ENCODE measurements at places on chromosomes 3 and 15.

GRCh38 chr3:194824701-194825111 is 139.0 kb downstream of the FAM43A start:
- no peak for DNase-seq

DNA sequence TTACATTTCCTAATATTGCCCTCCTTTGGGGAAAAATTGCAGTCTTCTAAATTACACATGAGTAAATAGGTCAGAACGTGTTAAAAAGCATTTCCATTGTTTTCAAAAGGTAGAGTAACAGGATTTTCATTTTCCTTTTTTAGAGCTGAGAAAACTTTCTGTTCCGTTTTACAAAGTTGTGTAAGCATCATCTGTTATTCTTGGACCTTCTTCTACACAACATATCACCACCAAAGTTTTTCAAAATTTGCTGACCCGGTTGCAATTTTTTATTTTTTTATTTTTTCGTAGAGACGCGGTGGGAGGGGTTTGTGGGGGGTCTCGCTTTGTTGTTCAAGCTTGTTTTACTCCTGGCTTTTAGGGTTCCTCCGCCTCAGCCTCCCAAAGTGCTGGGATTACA is 1.1 kb downstream of the CCDC39 start:
- no peak for DNase-seq

GRCh38 chr15:29849218-29849617 is 26.9 kb upstream of the TJP1 start:
- DNase-seq = no peak

DNA sequence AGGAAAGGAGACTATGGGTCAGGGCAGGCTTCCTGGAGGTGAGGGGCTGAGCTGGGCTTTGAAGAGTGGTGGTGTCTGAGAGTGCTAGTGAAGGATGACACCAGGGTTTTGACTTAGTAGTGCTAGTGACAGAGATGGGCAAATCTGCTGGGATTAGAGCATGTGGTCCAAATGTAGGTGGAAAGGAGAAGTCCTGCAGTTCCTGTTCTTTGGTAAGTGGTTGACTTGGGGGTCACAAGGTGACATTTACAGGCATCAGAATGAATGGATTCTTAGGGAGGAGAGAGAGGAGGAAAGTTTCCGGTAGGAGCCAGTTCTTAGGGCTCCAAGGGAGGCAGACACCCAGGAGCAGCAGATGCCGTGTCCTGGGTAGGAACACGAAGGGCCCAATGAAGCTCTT is 796 bp upstream of the DOCK3 start:
- DNase-seq = no peak

GRCh38 chr3:39420543-39420942 is 14.0 kb downstream of the RPSA start:
- DNase-seq = no peak

DNA sequence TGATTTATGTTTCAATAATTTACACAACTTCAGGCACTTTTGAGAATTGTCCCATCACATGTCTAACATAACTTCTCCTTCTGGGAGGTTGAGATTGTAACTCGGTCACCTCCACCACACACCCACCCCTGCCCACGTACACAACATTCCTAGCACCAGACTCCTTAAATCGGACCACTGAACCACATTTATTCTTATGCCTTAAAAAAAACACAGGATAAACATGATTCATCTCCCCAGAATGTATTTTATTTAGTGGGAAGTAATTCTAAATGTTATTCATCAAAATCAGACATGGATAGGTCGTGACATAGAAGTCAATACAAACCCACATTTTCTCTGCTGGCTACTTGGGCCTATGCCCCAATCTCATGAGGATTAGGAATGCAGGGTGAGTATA is 3.0 kb downstream of the SNTN start:
- DNase-seq = no peak

DNA sequence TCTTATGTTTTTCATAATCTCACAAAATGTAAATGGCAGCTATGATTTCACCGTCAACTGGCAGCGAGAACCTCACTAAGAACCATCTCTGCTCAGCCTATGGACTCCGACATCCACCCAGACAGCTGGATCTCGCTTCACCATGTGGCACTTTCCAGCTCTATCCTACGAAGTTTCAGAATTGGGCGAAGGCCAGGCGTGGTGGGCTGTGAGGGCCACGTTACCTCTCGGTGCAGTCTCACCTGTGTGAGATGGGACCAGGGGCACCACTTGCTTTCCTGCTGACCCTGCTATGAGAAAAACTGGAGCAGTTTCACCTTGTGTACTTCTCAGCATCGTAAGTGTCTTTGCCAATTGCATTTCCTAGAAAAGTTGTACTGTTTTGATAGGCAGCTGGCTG is 32.3 kb downstream of the CHDH start:
- no peak for DNase-seq

DNA sequence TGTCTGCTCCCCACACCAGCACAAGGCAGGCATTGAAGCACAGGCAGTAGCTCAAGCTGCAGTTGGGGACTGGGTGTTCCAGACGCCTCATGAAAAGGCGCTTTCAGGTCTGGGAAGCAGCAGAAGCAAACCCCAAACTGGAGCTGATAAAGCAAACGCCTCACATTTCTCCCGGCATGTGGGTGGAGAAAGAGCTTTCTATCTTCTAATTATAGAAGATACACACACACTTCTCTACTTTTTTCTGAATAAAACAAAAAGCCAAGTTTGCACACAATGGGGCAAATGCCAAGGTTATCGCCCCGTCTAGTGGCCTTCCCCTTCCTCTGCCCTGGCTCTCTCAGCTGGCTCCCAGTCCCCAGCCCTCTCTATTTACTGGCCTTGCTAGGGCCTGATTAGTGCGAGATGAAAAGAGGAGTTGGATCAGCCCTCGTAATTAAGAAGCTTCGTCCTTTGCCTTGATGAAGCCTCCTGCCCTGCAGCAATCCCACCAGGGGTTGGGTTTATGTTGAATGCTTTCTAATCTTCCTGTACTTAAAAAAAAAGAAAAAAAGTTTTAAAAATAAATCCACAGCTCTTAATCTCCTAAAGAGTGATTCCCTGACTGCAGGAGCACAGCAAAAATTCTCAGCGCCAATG is 120.2 kb downstream of the MEGF11 start:
- DNase-seq = no peak

DNA sequence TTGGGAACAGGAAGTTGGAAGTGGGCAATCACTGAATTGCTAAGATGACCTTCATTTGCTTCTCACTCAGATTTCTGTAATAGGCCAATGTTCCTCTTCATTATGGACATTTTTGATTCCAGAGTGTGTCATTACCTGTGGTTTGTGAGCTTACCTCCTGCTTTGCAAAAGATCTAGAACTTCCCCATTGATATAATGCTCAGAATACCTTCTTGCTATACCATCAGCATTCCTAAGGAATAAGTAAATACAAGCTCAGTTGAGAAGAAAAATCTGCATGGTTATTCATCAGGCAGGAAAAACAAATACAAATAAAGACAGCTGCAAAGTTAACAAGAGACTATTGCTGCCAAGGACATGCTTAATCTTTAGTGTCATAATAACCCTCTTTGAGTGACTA is 5.6 kb upstream of the RPL14 start:
- no peak for DNase-seq

- no peak for DNase-seq
These were observed 69.9 kb downstream of the NR2E3 start for GRCh38 chr15:71880276-71880675.

- no peak for DNase-seq
These were observed 16.3 kb downstream of the RGMA start for GRCh38 chr15:93072411-93073394.

DNA sequence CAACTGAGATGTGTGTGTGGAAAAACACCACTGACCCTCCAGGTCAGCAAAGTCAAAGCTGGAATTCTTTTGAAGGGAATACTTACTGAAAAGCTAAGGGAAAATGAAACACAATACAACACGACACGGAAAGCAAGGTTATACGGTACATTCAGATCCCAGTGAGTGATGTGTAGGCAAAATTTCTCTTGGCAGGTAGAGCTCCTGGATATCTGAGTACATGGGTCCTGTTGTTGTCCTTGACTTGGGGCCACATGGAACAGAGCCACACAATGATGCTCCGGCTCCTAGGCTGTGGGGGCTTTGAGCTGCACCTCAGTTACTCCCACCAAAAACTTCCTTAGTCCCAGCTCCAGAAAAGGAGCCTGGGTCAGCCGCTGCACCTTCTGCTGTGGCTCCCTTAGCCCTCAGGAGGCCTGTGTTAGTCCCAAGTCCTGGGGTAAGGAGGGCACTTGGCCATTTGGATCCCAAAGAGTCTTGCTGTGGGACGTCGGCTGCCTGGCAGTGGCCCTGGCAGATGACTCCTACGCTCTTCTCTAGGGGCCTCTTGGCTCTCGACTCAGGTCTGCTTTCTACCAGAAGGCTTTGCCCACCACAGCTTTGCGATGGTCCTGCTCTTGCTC is 95.6 kb downstream of the ADCY5 start:
- no peak for DNase-seq

GRCh38 chr3:10180738-10181295 is 16.1 kb downstream of the IRAK2 start:
- no peak for DNase-seq

DNA sequence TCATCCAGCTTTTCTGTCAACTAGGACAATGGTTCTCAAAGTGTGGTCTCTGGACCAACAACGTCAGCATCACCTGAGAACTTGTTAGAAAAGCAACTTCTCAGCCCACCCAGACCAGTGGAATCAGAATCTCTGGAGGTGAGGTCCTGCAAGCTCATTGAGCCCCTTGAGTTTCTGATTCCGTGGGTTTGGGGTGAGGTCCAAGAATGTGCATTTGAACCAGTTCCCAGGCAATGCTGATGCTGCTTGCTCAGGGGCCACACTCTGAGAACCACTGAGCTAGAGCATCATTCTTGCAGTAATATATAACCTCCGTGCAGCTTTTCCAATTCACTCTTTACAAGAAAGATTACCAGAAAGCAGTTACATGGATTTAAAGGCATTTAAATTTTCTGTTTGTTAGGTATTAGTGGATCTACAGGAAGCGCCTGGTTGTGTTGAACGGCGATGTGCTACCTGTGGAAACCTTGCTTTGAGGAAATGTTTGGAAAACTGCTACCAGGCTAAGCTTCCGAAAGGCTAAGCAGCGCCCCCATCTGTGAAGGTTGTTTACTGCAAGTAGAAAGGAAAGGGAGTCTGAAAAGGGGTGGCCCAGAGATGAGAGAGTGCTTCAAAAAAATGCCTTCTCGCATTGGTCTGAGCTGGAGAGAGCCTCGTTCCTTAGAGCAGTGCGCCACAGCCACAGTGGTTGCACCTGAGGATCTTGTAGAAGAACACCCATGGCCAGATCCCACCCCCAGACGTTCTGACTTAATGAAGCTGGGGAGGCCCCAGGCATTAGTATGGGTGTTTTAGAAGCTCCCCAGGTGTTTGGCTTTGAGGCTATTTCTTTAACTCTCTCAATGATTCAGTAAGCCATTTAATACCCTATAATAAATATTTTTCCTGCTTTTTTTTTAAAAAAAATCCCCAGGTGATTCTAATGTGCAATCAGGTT is 50.0 kb downstream of the RLBP1 start:
- DNase-seq = peak; percentile 23

- DNase-seq = no peak
These were observed 11.6 kb downstream of the CCR5AS start for GRCh38 chr3:46395210-46395661.

GRCh38 chr3:101544161-101544850 is 17.4 kb upstream of the TRMT10C start:
- DNase-seq = peak; percentile 36

DNA sequence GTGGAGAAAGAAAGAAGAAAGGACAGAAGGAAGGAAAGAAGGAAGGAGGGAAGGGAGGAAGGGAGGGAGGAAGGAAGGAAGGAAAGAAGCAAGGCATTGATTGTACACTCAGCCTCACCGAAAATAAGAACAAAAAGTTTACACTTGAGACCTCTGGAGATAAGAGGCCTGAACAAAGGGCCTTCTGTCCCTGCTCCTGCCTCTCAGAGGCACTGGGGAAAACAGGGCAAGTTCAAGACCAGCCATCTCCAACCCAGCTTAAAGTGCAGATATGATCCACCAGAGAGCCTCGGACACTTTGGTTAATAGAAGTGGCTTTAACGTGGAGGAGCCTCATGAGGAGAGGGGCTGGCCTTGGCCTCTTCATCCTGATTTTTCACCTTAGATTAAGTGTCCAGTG is 582.9 kb upstream of the PPP2R3A start:
- DNase-seq = no peak

DNA sequence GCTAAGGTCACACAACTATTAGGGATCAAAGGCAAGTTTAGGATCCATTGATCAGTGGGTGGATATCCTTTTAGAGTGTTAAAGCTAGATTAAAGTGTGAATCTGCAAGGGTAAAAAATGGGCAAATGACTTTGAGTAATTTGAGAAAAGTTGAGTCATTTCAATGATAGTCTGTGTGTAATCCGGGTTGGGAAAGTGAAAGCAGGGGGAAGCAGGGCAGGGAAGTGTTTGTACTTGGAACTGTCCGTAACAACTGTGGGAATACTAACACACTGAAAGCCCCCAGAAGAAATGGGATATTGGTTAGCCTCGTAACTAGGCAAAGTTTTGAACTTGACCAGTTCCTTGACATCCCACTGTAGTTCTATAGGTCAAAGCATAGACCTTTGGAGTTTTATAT is 187.2 kb upstream of the SLITRK3 start:
- DNase-seq = no peak

- DNase-seq = no peak
These were observed 9.1 kb downstream of the THRB start for GRCh38 chr3:24485511-24485910.

DNA sequence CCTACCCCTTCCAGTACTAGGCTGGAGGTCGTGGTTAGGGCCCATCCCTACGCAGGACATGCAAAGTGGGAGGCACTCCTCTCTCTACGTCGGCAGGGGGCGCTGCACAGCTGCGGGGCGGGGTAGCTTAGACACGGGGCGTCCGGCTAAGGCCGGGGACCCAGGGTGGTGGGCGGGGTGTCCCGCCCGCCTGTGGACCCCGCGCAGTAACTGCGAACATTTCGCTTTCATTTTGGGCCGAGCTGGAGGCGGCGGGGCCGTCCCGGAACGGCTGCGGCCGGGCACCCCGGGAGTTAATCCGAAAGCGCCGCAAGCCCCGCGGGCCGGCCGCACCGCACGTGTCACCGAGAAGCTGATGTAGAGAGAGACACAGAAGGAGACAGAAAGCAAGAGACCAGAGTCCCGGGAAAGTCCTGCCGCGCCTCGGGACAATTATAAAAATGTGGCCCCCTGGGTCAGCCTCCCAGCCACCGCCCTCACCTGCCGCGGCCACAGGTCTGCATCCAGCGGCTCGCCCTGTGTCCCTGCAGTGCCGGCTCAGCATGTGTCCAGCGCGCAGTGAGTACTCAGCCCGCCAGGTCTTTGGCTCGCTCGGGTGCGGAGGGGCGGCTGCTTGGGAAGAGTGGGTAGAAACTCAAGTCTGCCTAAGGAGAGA is at the start of gene IL12A:
Gene IL12A, plus strand, starts transcription at position 219 of the 655 bp plus-strand sequence.
- DNase-seq = peak; percentile 58

- no peak for DNase-seq
These were observed 193.2 kb upstream of the TPRG1 start for GRCh38 chr3:188978421-188979171.
